ENCODE measurements at places on chromosomes 12 and 14. TPM values are rescaled to one million over a fixed set of nuclear protein-coding genes. Genes with fewer than 3 reads are reported as not detected.

DNA sequence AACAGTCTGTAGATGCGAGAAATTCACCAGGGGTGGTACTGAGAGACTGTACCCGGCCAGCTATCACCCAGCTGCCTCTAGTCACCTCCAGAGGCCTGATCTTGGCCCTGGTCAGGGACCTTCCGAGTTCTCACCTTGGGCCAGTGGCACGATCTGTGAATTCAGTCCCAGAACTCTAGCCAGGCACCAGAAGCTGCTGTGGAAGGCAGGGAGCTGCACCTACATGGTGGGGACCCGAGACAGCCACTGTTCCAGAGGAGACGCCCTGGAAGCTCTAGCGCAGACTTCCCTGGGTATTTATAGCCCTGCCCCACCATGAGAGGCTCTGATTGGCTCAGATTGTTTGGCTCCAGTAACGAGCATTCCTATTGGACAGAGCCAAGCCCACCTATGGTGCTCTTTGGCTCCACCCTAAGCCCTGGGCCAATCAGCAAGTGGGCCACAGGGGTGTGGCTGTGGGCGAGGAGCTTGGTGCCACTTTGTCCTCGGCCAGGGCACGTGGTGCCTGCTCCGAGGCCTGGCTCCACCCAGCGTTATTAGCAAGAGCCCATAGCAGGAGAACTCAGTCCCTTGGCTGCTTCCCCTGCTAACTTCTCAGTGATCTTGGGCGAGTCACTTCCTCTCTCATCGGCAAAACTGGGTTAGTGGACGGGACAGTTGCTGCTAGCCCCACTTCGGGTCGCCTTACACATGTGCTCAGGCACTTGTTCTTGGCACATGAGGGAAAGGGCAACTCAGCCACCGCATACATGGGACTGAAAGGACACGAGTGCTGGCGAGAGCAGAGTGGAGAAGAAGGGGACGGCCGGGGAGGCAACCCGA, 89.0 kb upstream of the BCL11B start:
- no peak for DNase-seq

Gene NXPH4
- 5.9 TPM for total RNA-seq

Gene SSPN
- 1.7 TPM for total RNA-seq

GRCh38 chr12:41745593-41745992, 399.1 kb downstream of the GXYLT1 start:
- DNase-seq, result no peak

Gene SERPINA10
- not detected for total RNA-seq

Gene KLHDC1
- 1.9 TPM for total RNA-seq

GRCh38 chr14:51539571-51540037, 112.1 kb upstream of the FRMD6 start:
- peak; percentile 99 for DNase-seq

Gene KLRG1
- total RNA-seq, result 2.5 TPM

GRCh38 chr12:60830381-60830780, 1234.6 kb downstream of the SLC16A7 start:
- DNase-seq, result no peak

- no peak for DNase-seq
Observed at GRCh38 chr12:184811-185575, 29.0 kb downstream of the SLC6A12 start.
